Vagina (tissue), 2 donors: ENCODE measurements at places on chromosomes 4 and X.

DNA sequence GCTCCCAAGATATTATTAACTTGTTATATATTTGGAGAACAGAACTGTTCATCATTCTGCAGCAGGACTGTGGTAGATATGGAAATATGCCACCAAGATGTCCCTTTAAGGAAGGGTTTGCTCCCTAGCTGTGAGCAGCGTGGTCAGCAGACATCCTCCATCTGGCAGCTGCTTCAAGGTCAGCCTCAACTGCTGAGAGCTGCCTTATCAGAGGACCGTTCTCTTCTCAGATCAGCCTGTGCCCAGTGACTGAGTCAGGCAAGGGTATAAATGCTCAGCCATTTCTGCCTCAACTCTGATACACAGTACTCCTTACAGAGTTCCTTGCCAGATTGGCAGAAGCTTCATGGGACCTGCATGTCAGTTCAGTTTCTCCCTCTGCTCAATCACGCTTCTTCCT lies 63.4 kb upstream of the MAGEB2 start:
- DNase-seq: no peak

DNA sequence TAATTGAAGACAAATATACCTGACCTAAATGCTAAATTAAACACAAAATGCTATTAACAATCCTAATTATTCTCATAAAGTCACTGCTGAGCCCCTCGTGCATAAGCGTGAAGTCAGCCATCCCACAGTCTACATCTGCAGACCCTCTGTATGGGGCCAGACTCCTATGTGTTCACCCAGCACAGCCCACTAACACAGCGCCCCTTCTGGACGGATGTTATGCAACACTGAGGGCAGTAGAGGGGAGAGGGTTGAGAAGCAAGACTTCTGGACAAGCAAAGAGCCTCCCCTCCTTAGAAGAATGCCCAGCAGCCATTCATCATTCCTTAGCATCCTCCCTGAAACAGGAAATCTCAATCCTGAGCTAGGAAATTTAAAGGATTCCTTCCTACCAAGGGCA lies 7.9 kb downstream of the TRPC3 start:
- DNase-seq: no peak

DNA sequence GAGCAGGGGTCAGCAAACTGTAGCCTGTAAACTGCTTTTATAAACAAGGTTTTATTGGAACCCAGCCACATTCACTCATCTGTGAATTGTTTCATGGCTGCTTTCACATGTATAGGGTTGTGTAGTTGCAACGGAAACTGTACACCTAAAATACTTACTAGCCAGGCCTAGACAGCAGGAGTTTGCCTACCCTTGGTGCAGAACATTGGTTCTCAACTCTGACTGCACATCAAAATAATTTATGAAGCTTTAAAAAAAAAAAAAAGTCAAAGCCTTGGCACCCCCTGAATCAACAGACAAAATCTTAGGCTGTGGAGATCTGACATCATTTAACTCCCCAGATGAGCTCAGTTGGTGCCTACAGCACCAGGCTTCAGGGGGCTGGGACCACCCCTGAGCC lies 27.8 kb downstream of the ADGRA3 start:
- no peak for DNase-seq

DNA sequence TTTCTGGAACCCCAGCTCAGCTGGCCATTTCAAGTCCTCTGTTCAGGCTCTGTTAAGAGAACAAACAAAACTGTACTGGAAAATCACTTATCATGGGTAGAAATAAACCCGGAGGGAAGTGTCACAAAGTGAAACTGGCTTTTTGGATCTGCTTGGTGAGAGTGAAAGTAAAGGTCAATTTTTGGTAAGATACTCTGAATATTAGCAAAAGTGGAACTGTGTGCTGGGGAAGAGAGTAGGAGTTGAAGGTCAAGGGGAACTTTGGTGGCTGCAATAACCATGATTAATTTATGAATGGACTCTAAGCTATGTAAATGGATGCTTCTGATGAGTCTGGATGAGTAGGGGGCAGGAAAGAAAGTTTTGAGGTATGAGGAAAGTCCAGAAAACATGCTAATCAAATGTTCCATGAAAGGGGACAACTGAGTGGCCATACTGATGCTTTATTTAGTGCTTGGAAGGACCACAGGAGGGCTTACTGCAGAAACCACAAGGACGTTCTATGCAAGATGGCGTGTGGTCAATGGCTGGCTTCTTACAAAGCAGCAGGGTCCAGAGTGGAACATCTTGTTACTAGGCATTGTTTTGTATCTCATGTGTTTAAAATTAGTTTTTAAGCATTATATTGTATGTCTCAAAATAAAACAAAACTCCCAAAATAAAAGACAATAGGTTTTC lies 36.8 kb upstream of the TNIP3 start:
- no peak for DNase-seq

GRCh38 chrX:17081968-17082367 lies 135.5 kb downstream of the REPS2 start:
- DNase-seq: no peak

GRCh38 chr4:126777649-126778048 lies 855.1 kb upstream of the INTU start:
- DNase-seq: no peak

- no peak for DNase-seq
Measured at GRCh38 chrX:69627744-69628143, 11.8 kb downstream of the EDA start.

GRCh38 chrX:10397349-10397748 lies 223.0 kb downstream of the MID1 start:
- no peak for DNase-seq

- no peak for DNase-seq
Measured at GRCh38 chr4:187227907-187228704, 504.4 kb upstream of the FAT1 start.

DNA sequence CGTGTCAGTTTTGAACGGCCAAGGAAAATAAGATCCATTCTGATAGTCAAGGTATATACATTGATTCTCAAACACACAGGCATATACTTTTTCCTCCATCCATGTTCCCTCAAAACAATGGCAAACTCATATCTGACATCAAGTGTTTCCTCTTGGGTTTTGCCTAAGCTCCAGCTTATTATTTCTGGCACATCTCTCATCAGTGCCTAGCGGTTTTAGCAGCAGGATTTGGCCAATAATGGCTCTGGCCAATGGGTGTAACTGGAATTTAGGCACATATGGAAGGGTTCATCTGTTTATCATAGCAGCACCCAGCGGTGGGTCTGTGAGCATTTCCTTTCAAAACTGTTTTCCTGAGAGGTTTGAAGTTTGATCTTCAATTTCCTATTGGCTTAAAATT lies 161.6 kb upstream of the TLL1 start:
- no peak for DNase-seq

- DNase-seq: no peak
Measured at GRCh38 chr4:84622959-84623358, 40.0 kb downstream of the CDS1 start.

DNA sequence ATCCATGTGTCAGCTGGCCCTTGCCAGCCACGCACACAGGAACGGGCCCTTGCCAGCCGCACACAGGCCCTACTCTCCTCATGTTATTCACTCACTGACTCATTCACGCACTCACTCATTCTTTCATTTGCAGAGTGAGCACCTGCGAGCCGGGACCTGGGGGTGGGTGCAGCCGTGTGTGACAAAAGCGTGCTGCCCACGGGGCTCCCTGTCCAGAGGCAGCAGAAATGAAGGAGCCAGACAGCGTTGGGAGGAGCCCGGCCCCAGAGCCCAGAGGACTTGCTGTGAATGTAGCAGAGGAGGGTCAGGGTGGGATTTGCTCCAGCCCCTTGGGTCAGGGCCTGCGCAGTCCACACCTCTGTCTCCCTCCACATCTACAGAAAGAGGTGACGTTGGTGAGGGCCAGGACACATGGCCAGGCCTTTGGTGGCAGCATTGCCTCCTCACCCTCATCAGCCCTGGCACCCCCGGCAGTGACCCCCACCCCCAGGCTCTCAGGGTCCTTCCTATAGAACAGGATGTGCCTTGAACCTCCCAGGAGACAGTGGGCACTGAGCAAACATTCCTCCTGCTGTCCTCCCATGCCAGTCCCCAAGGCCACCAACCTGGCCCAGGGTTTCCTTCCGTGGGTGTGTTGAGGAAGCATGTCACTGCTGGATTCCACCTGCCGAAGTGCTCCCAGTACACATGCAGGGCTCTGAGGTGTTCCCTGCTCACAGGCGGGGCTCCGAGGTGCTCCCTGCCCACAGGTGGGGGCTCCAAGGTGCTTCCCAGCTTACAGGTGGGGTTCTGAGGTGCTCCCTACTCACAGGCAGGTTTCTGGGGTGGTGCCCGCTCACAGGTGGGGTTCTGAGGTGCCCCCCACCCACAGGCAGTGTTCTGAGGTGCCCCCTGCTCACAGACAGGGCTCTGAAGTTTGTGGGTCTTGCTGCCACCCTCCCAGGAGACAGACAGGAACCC lies 105.7 kb downstream of the HMX1 start:
- DNase-seq: no peak

DNA sequence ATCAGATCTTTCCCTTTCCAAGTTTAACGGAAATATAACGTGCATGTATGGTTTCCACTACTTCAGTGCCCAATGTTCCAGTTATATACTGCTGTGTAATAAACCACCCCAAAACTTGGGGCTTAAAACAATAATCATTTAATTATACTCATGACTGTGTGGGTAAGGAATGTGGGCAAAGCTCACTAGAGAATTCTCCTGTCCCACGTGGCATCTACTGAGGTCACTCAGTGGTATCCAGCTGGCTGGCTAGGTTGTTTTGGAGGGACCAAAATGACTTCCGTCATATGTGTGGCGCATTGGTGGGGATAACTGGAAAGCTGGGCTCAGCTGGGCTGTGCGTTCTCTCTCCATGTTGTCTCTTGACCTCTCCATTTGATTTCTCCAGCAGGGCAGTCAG lies 18.5 kb downstream of the ZCCHC18 start:
- no peak for DNase-seq

DNA sequence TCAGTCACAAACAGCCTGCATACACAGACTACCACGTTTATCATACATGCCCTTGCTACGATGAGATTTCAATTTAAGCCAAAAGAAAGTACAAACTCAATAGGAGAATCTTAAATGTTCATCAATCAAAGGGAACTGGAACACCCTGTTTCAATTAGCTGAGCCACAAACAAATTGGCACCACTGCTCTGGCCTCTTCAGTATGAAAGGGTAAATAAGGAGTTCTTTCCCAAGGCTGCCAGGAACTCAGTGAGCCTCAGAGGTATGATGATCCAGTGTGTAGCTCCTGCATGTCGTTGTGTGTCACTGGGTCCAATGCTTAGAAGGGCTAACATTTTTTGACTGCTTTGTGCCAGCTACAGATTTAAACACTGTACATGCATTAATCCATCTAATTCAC lies 5.4 kb downstream of the RNF150 start:
- no peak for DNase-seq
